ENCODE measurements at places on chromosomes 7 and 10.

DNA sequence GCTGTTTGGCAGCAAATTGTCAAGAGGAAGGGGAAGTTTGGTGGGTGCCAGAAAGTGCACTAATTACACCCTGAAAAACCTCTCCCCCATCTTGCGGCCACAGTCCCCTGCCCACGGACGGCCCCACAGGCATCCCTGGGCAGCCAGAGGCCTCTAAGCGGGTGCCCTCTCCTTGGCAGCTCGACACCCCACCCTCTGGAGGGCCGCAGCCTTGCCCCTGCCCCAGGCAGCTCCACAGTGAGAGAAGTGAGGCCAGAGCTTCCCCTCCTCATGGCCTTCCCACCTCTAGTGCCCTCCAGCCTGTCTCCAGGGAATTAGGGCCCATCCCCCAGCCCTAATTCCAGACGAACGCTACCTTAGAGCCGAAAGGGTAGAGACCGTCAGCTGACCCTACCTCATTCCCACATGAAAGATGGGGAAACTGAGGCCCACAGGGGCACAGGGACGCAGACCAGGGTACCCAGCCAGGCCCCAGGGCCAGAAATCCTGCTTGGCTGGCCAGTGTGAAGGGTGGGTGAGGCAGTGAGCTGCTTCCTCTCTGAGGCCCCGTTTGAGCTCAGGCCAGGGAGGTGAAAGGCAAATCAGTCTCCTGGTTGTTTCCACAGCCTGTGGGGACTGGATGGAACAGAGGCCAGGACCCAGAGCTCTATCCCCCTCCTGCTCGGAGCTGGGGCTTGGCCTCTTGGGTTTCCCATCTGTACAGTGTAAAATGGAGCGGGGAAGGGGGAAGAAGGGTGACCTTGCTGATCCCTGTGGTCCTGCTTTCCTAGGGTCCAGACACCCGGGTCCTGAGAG lies 10.0 kb downstream of the ZCCHC24 start:
- no peak for DNase-seq

DNA sequence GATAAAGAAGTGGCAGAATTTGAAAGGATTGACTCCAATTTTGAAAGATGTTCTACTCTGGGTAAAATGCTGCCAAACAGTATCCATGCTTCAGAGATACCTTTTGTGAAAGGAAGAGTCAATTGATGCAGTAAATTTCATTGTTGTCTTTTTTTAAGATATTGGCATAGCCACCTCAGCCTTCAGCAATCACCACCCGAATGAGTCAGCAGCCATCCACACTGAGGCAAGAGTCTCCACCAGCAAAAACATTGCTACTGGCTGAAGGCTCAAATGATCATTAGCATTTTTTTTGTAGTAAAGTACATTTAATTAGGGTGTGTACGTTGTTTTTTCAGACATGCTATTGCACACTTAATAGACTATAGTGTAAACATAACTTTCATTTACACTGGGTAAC lies 31.7 kb upstream of the CYP26C1 start:
- DNase-seq: no peak

- no peak for DNase-seq
These were observed 2.0 kb upstream of the KLF6 start for GRCh38 chr10:3787016-3787400.

DNA sequence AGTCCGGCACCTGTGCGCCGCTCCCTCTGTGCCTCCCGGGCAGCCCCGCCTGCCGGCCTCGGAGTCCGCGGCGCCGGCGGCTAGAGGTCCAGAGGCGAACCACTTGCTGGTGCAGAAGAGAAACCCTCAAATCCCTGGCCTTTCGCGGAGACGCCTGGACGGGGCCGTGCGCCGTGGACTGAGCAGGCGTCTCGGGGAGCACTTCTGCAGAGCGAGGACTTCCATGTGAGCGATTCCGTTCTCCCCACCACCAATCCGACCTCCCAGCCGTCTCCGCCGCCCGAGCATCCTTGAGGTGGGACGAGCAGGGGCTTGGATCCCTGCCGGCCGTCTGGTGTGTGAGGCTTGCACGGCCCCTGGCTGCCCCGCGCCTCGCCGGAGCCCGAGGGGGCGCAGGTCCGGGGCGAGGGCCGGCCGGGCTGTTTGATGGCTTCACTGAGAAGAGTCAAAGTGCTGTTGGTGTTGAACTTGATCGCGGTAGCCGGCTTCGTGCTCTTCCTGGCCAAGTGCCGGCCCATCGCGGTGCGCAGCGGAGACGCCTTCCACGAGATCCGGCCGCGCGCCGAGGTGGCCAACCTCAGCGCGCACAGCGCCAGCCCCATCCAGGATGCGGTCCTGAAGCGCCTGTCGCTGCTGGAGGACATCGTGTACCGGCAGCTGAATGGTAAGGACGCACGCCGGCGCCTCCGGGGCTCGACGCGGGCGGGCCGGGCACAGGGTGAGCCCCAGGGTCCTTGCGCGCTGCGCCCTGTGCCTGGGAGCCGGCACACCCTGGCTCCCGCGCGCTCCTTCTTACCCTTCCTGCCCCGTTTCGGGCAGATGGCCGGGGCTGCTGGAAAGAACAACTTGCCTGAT lies 660 bp downstream of the GALNT17 start:
- DNase-seq: no peak

- no peak for DNase-seq
These were observed 63.6 kb downstream of the ADARB2 start for GRCh38 chr10:1673568-1674345.

DNA sequence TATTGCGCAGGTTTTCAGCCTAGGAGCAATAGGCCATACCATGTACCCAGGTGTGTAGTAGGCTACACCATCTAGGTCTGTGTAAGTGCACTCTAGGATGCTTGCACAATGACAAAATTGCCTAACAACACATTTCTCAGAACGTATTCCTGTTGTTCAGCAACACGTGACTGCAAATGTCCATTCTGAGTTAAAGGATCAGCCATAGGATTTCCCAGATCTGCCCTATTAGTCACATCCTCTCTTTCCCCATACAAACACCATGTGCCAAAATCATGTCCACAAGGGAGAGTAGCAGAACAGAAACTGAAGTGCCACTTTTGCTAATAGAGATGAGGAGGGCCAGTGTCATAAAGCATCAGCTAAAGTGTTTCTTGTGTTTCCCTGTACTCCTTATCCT lies 42.6 kb upstream of the AMPH start:
- no peak for DNase-seq

- DNase-seq: no peak
These were observed 743 bp upstream of the NRF1 start for GRCh38 chr7:129610709-129611245.
